HS-27A (cell line): ENCODE measurements at places on chromosomes 3 and 15.

- no peak for DNase-seq
These were observed 220.0 kb upstream of the ARHGEF26 start for GRCh38 chr3:153901152-153901551.

DNA sequence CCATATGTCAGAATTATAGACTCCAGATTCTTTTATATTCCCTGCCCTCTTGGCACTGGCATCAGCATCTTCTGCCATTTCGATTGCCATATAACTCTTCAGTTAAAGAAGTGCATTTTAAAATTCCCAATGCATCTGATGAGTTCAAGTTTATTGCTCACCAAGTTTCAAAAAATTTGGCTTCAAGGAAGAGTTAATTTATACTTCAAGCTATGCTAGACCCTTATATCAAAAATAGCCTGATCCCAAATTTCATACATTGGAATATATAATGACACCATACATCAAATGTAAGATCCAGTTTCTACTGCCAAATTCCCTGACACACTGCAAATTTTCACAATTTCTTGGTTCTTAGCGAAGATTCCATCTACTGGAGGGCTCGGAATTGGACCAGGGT, 1058.6 kb downstream of the NTRK3 start:
- no peak for DNase-seq

DNA sequence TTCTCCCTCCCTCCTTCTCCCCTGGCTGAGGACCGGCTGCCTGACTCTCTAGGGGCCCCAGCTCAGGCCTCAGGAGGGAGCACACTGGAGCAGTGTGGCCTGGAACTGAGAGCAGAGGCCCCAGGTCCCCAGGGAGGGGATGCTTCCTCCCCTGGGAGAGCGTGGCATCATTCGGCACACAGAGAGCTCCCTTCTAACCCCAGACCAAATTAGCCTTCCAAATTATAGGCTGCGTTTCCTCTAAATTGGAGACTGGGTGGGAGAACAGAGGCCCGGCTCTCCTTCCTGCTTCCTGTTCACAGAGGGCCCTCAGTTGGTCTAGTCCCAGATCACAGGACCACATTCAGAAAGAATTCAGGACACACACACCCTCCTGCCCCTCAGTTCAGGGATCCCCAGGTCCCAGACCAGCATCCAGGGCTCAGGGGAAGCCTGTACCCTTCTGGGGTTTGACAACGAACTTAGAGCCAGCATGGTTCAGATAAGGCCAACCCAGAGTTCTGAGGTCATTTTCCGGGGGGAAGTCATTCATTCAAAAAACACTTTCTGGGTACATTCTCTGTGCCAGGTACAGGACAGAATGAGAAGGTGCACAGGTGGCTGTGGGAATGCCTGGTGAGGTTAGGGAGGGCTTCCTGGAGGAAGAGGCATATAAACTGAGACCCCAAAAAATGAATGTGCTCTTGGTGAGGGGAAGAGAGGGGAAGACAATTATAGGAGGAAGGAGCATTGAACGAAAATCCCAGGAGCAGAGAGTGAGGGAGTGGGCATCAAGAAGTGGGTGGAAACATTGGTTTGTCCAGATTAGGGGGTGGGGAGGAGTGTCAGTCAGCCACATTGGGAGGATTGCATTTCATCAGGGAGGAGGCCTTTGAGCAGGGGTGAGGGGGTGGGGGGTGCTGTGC, 28.4 kb upstream of the RPL29 start:
- no peak for DNase-seq

DNA sequence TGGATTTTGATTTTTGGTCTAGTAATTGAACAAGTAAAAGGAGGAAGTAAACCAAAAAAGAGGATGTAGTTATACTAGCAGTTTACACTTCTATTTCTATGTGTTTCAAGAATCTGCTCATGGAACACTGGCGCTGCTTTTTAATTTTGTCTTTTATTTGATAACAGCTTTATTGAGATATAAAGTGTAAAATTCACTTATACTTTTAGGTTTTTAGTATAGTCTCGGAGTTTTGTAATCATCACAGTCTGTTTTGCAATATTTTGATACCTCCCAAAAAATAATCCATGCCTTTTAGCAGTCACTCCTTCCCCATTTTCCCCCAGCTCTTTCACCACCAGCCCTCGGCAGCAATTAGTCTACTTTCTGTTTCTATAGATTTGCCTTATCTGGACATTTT, 18.0 kb downstream of the UBE2E2 start:
- no peak for DNase-seq

- no peak for DNase-seq
These were observed 478.9 kb downstream of the ERC2 start for GRCh38 chr3:55989366-55989765.

GRCh38 chr3:146896711-146897110, 291.6 kb upstream of the PLSCR5 start:
- DNase-seq, result no peak

DNA sequence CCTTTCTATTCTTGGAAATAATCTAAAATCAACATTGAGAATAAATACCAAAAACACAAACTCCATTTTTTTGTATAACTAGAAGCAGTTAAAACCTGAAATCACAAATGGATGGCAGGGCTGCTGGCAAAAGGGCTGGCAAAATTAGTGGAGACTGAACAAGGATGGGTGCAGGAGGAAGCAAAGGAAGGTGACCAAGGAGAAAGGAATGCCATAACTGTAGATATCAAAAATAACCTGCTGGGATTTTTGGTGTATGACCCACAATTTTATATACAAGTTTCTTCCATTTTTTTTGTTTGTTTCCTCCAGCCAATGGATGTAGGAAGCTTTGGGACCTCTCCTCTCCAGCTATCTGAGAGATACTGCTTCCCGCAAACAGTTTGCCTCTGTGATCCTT, 12.7 kb downstream of the CFAP44 start:
- peak; percentile 22 for DNase-seq
